ENCODE measurements at places on chromosomes 11 and 22.
A peak's percentile ranks its signal among the peaks of the same experiment; 100 is the strongest.

DNA sequence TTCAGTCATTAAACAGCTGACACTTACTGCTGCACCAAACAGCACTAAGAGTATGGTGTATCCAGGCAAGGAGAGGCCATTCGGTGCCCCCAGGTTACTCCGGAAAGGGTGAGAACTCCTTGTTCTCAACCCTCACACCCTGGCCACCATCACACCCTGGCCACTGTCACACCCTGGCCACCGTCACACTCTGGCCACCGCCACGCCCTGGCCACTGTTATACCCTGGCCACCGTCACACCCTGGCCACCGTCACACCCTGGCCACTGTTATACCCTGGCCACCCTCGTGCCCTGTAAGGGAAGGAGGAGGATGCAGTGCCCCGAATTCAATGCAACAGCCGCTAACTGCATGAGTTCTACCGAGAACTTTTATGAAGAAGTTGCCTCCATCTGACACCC lies 644.4 kb downstream of the TBC1D22A start:
- DNase-seq, result no peak

GRCh38 chr11:123069908-123070821 lies 8.2 kb upstream of the HSPA8 start:
- peak; percentile 62 for DNase-seq

DNA sequence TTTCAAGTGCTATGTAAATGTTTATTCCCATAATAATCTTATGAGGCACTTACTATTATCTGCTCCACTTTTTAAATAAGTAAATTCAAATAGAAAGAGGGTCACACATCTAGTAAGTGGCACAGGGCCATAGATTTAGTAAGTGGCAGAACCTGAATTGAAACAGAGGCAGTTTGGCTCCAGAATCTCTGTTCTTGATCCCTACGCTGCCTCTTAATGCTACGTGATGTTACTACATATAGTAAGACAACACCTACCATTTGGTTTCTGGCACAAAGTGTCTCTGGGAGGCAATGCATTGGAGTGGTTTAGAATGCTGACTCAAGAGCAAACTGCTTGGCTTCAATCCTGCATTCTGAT lies 1018.3 kb downstream of the DLG2 start:
- DNase-seq, result no peak

DNA sequence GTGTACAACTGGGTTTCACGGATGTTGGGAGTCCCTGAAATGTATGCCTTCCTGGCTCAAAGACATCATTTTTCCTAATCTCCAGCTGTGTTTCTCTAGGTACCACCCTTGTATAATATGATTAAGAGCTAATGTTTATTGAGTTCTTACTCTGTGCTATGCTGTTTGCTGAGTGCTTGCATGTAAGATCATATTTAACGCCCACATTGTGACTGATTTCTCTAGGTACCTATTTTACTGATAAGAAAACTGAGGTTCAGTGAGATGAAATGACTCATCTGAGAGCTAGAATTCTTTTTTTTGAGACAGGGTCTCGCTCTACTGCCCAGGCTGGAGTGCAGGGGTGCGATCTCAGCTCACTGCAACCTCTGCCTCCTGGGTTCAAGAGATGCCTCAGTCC lies 42.6 kb downstream of the FAM227A start:
- DNase-seq, result no peak

- DNase-seq, result no peak
Observed at GRCh38 chr22:27214691-27215090, 557.3 kb downstream of the MIAT start.

DNA sequence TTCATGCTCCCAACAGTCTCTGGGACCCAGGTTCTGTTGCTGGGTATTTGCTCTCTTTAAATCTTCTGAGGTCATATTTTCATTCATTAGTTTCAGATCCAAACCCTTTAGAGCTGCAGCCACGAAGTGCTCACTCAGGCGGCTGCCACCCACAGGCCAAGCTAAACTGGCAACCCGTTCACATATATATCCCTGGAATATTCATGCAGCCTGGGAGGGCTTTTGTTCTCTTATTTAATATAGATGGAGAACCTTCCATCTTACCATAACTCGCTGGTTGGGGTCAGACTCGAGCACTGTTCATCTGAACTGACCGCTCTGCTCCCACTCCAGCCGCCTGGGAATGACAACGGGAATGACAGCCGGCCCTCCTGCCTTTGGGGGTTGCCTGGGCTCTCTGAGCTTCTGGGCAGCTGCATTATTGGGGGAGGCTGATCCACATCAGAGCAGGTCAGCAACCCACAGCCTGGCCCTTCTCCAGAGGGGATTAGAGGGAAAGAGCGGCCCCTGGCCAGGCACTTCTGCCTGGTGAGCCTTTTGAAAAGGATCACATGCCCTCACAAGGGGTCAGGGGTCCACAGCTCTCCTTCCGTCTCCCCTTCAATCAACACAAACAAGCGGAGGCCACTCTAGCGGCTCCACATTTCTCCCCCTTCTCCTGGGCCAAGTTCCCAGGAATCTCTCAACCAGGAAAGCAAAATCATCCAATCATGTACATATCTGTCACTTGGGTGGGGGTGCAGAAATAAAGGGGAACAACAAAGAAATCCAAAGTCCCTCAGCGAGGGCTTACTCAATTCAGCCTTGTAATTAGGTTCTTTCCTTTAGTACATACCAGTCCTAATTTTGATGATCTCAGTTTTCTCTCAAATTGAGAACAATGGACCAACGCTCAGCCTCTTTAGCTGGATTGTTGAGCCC lies 11.8 kb downstream of the TMEM184B start:
- no peak for DNase-seq

DNA sequence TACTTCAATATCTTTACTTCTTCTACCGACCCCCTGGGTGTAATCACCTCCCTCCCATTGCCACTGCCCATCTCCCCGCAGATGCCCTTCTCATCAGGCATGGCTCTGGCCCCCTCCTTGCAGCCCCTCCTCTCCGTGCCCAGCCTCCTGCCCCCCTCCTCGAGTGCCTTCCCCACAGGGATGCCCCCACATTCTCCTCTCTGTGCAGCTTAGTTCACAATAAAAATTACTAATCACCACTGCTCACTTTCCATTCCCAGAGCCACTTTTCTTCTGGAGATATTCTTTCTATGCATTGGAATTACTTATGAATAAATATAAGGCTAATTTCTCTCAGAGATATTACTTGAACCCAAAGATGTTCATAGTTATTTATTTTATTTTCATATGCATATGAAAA lies 22.1 kb downstream of the IFITM10 start:
- no peak for DNase-seq

- peak; percentile 84 for DNase-seq
Observed at GRCh38 chr11:119168471-119169281, at the start of gene NLRX1. Gene NLRX1, plus strand, starts transcription at chr11:119168725. Its CDS starts 2,679 bp downstream, at chr11:119171404.

- DNase-seq, result no peak
Observed at GRCh38 chr11:121630041-121630440, 177.3 kb upstream of the SORL1-AS1 start.

GRCh38 chr11:128053981-128054931 lies 533.1 kb downstream of the ETS1 start:
- no peak for DNase-seq

DNA sequence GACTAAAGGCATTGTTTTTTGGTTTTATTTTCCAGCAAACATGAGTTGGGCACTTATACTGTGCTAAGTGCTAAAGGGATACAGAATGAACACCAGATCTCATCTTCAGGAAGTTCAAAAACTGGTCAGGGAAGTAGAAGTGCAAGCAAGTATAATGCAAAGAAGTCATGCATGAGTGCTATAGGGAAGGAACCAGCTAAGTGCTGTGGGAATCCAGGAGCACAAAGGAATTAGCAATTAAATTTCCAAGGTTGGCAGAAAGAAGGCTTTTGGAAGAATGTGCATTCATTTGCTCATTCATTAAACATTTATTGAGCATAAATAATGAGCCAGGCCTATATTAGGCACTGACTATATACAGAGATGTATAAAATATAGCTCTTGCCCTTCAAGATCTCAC lies 143.7 kb upstream of the ARHGAP42 start:
- DNase-seq, result no peak
